Stimulated activated CD4-positive, alpha-beta T cell treated with anti-CD3 and anti-CD28 coated beads, TNF-alpha, amount 100 ng/mL, for 1 hour (primary cell): ENCODE measurements at places on chromosomes 13 and 19.

GRCh38 chr19:35993923-35994598, 927 bp upstream of the SDHAF1 start:
- DNase-seq: no peak

DNA sequence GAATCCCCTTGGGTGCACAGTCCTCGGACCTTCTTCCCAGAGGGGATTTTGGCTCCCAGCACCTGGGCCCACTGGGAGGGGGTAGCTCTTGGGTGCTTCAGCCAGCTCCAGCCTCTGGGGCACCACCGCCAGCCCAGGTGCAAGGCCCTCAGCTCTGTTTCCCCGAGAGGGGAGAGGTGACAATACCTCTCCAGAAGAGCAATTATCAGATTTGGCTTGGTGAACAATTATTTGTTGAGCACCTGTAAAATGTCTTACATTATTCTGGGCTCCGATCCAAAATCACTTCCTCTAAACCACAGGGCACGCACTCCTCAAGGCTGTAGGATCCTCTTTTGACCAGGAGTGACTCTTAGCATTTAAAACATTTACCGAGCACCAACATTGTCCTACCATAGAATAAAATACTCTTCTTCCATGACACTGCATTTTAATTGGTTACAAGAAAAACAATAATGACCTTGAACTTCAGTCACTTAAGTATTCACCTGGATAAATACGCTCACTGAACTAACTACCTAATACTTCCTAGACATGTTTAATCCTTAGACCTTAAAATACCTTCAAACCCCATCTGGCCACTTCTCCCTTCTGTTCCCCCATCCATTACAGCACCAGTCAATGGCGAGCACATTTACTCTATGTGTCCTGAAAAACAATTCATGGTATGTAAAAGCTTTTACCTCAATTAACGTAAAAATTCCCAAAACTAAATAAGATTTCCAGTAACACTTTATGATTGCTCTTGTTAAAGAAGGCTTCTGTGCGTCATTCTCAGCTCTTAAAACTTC, 54.8 kb downstream of the ABCC4 start:
- DNase-seq: no peak

- no peak for DNase-seq
These were observed 41.8 kb downstream of the RFC3 start for GRCh38 chr13:33859691-33860303.

- DNase-seq: no peak
These were observed 14.9 kb downstream of the SH3GL1 start for GRCh38 chr19:4385291-4386040.

GRCh38 chr19:4705413-4706131, 18.1 kb downstream of the DPP9 start:
- no peak for DNase-seq

DNA sequence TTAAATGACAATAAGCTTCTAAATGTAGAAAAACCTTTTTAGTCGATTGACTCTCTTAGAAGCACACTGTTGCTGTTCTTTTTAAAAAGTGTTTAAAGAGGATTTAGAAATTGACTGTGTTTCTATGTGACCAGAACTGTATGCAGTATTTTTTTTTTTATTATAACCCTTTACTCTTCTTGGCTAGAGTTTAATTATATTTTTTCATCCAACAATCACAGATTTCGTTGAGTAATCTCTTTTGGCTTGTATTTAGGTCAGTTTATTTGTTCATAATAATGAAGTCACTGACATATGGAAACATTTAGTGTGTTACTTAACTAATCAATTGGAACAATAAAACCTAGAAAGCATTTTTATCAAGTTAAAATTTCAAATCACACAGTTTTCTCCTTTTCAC, 19.9 kb downstream of the CSNK1A1L start:
- no peak for DNase-seq

- no peak for DNase-seq
These were observed 81.2 kb downstream of the TBC1D4 start for GRCh38 chr13:75400775-75401174.

DNA sequence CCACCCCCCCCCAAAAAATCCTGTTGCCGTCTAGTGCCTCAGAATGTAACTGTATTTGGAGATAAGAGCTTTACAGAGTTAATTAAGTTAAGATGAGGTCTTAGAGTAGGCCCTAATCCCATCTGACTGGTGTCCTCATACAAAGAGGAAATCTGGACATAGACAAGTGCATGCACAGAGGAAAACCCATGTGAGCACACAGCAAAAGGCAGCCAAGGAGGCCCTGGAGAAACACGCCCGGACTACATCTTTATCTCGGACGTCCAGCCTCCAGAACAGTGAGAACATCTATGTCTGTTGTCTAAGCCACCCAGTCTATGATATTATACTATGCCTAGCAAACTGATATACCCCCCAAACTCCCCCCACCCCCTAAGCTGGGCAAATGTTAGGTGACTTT, 193.8 kb downstream of the KATNAL1 start:
- no peak for DNase-seq

DNA sequence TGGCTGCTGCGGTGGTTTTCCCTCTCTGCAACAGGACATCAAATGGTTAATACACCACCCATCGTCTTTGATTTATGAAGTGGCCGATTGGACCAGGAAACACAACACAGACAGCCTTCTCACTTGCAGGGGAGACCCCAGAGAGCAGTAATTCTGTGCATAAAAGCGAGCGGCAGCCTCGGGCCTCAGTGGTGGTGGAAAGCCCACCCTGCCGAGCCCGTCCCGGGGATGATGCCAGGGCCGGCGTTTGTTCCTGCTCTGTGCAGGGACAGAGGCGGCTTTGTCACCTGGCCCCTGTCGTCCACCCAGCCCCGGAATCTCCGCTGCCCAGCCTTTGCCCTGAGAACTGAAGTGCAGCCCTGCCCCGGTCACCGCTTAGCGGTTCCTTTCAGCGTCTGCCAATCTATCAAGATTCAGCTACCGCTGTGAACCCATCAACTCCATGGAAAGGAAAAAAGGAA, 184.4 kb downstream of the TSHZ3 start:
- no peak for DNase-seq

DNA sequence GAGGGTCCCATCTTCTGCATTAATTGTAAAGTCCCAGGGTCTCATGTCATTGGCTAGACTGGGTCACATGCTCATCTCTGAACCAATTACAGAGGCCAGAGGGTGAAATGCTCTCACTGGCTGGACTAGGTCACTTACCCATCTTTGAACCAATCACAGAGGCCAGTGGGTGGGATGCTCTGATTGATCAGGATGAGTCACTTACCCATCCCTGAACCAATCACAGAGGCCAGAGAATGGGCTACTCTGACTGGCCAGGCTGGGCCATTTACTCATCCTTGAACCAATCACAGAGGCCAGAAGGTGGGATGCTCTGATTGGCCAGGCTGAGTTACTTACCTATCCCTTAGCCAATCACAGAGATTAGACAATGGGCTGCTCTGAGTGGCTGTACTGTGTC, 5.3 kb downstream of the MISP start:
- no peak for DNase-seq

- no peak for DNase-seq
These were observed 98.1 kb upstream of the IRS2 start for GRCh38 chr13:109884462-109884861.

- DNase-seq: no peak
These were observed 323.6 kb downstream of the DLEU7 start for GRCh38 chr13:50519866-50520265.
